GM19239 (cell line): ENCODE measurements at places on chromosomes 12 and 14.

DNA sequence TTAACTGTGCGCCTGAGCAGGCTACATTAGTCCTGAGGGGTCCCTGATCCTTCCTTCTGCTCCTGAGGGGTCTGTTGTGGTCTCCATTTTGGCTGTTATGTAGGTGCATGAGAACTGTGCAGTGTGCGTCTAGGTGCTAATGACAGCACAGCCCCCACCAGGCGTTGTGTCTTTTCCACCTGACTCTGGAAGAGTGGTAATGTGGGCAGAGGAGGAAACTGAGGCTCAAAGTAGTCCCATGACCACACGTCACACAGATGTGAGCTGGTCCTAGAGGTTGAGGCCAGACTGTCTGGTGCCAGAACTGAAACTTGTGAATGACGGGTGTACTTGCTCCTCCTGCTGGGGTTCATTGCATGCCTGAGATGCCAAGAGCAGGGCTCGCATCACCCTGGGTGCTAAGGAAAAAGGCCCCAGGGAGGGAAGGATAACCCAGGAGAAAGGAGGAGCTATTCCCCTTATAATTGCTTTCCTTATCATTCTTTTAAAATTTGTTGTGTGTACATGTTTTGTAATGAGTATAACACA, 111.8 kb downstream of the SLC25A47 start:
- DNase-seq: no peak

GRCh38 chr12:122961531-122962329, 4.5 kb downstream of the ABCB9 start:
- no peak for DNase-seq

- no peak for DNase-seq
Observed at GRCh38 chr14:60974090-60974651, 6.7 kb downstream of the TRMT5 start.

GRCh38 chr12:52003016-52003550, 3.7 kb upstream of the TAMALIN start:
- DNase-seq: no peak

GRCh38 chr14:34174973-34175372, 224.1 kb upstream of the EGLN3 start:
- no peak for DNase-seq

DNA sequence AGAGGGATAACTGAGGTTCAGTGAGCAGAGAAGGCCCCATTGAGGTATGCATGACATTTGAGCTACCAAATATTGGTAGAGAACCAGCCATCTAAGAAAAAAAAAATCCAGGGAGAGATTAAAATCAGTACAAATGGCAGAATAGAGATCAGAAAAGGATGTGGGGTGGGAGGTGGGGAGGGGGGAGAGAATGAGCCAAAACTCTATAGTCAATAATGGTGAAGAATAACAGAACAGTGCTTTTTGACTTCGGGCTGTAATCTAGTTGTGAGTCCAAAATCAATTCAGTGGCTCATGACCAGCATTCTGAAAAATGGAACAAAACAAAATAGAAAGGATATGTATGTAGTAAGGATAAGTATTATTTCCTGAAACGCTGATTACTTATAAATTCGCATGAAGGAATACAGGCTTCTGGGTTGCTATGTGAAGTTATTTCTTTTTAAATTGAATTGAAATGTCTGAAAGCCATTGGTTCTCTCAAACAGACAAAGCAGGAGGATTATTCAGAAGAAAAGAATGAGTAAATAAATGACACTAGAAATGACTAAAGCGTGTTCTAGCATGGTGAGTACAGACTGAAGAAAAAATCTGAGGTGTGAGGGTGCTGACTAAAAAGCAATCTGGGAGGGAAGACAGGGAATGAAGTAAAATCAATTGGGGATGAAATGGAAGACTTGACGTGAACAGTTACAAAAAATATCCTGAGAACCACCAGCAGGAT, 72.4 kb downstream of the ATP2B1 start:
- DNase-seq: no peak

- DNase-seq: no peak
Observed at GRCh38 chr12:19085090-19085489, 44.4 kb upstream of the PLEKHA5 start.

DNA sequence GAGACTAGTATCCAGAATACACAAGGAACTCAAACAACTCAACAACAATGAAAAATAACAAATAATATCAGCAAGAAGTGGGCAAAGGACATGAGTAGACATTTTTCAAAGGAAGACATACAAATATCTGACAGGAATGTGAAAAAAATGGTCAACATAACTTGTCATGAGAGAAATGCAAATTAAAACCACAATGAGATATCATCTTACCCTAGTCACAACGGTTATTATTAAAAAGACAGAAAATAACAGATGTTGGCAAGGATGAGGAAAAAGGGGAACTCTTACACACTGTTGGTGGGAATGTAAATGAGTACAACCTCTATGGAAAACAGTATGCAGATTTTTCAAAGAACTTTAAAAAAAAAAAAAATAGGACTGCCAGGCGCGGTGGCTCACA, 20.4 kb downstream of the VWF start:
- no peak for DNase-seq

DNA sequence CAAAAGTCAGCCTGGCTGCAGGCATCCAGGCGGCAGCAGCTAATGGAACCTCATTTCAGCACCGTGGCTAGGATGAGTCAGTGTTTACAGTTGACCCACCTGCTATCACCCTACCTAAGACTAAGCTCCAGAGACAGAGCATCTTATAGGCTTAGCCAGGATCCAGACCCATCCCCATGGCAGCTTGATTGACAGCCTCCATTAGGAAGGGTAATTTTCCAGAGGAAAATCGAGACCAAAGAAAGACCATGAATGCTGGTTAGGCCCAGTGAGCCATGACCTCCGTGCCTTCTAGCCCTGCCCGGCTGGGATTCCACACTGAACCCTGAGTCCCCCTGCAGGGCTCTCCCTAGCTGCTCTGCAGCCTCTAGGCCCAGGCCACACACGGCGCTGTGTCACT, 38.7 kb downstream of the TUNAR start:
- no peak for DNase-seq

DNA sequence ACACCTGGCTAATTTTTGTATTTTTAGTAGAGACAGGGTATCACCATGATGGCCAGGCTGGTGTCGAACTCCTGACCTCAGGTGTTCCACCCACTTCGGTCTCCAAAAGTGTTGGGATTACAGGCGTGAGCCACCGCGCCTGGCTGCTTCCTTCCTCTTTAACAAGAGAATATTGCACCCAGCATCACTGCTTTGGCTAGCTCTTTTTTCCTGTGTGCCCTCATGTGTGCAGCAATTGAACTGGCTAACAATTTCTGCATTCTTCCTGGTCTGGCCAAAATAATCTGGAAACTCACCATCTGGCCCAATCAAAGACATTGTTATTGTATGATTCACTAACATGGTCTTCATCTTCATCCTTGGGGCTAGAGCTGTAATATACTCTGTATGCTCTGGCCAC, 2.7 kb upstream of the ASB8 start:
- no peak for DNase-seq

GRCh38 chr12:75710361-75711069, 199.1 kb upstream of the KRR1 start:
- no peak for DNase-seq

GRCh38 chr14:61575126-61575525, 120.2 kb upstream of the HIF1A start:
- DNase-seq: no peak

GRCh38 chr12:50732591-50732990, 31.3 kb upstream of the ATF1 start:
- no peak for DNase-seq

- no peak for DNase-seq
Observed at GRCh38 chr14:64643709-64644108, 60.5 kb upstream of the PLEKHG3 start.

DNA sequence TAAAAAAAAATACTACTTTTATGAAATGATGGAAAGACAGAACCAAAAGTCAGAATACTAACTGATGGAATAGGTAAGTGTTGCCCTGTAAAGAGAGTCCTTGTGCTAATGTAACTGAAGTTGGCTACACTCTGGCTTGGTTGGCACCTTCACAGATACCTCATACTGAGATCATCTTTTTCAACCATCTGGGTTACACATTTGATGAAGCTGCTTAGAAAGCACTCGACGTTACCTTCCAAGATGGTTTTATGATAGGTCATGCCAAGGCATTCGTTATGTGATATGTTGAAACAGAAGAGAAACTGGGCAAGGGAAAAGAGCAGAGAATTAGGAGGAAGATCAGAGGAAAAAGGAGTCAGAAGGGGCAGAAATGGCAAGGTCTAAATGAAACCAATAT, 203.8 kb downstream of the ADAMTS20 start:
- no peak for DNase-seq

GRCh38 chr12:108700833-108701541, 30.3 kb downstream of the CORO1C start:
- DNase-seq: no peak

- DNase-seq: no peak
Observed at GRCh38 chr12:120538281-120539156, 4.4 kb downstream of the RNF10 start.

GRCh38 chr12:65133879-65134278, 12.8 kb upstream of the WIF1 start:
- DNase-seq: no peak

- no peak for DNase-seq
Observed at GRCh38 chr14:105581551-105582341, 55.4 kb downstream of the TMEM121 start.

DNA sequence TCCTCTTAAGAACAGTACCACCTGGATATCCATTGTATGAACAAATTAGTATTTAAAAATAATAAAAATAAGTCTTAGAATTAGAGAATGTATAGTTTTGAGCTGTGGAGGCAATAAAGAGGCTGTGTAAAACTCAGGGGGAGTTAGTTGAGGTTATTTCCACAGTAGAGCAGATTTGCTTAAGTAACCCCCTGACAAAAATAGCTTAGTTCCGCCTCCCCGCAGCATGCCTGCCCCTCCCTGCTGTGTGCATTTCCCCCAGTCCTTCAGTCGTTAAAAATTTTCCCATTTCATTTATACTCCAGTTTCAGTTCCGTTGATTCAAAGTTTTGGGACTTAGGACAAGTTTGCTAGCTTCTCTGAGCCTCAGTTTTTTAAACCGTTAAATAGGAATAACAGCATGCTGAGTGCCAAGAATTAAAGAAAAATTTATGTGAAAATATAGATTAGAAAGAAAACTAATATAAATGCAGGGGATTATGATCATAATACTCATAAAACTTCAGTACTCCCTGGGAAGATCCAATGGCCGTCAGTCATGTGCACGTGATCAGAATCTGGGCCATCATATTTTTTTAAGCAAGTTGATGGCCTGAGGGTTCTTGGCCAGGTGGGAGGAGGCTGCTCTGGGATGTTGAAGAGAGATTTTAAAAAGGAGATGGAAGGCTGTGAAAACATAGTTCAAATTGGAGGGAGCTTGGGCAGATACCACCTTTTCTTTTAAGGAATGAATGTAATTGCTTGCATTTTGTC, 14.5 kb upstream of the SLC38A2 start:
- no peak for DNase-seq

GRCh38 chr14:62983821-62984220, 61.4 kb downstream of the KCNH5 start:
- no peak for DNase-seq

- no peak for DNase-seq
Observed at GRCh38 chr12:12891080-12891880, at the start of gene GPRC5A. GPRC5A (plus strand) TSS chr12:12891562; CDS start chr12:12908250, 16,688 bp downstream.

DNA sequence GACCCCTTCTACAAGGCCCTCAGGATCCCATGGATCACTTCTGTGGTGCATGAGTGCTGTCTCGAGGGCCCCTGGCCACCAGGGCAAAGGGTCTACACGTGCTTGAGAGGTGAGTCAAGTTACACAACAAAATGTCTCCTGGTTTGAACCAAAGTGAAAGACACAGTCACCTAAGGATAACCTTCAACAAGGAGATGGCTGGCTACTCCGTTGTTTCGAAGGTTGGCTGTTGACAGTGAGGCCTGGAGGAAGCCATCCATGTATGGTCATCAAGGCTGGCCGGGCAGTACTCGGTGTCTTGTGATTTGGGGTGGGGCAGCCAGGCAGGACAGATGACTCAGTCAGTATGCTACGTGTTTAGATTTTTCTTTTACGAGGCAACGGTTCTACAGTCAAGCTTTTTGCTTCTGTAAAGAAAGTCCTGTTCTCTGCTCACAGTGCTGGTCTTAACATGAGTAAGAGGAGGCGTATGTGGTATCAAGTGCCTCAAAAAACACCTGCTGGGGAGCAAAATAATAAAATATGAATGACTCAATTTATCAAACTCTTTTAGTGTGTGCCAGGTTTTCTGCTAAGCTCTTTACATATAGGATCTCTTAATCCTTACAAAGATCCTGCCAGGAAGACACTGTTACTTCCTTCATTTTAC, 18.0 kb upstream of the NT5DC3 start:
- DNase-seq: no peak

DNA sequence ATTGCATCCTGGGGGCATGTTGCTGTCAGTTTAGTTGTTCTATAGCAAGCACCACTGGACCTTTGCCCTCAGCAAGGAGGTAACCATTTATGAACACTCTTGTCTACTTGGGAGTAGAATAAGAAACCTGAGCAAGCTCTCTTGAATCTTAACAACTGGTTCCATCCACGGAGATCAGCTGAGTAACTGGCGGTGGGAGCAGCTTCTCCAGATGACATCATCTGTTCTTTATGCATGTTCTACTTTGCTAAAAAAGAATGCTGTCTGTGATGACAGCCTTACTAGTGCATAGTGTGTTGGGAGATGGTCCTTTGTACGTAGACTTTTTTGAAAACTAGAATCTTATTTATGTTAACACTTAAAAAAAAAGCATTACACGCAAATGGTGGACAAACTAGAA, 17.7 kb downstream of the SLC4A8 start:
- DNase-seq: no peak

- DNase-seq: no peak
Observed at GRCh38 chr14:55756078-55756477, 176.1 kb downstream of the KTN1 start.

GRCh38 chr12:48999371-49000131, at the start of gene DDN:
DDN (minus strand) TSS chr12:48999375; CDS start chr12:48999287, 88 bp downstream.
- no peak for DNase-seq

- DNase-seq: no peak
Observed at GRCh38 chr12:1562813-1563407, 31.5 kb downstream of the FBXL14 start.

DNA sequence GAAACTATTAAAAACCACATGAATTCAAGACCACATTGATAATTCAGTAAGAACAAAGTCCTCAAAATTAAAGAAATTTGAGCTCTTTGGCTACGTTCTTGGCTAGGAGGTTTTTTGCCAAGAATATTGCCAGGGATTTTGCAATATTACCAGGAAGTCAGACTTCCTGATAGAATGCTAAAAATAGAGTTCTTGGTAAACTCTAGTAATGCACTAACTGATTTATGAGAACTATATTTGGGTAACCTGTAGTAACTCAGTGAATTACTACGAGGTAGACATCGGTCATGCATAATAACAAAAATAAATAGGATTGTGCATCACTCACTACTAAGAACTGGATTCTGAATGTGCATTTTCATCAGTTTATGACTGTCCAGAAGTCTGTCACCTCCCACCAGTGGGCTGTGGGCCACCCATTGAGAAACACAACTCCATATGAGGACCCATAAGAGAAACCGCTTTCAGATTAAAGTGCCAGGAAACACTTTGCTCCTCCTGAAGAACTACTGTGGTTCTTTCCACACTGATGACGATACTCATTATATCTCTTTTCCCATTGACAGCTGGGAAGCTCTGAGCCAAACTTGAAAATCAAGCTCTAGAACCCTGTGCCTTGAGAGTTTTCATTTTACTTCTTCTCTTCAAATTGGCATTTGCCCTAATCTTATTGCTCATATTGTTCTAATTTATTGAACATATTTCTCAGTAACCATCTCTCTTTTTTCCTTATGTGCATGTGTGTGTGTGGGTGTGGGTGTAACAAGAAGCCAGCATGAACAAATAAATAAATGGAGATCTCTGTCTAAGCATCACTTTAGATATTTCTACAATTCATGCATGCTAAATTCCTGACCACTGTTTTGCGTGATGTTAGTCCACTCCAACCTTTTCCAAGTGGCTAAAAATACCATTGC, 116.6 kb downstream of the BCL11B start:
- DNase-seq: no peak
